Activated B cell treated with CpG ODN at 0.5 μM for 24 hours (primary cell): ENCODE measurements at places on chromosomes 4 and X.
A peak's percentile ranks its signal among the peaks of the same experiment; 100 is the strongest.

GRCh38 chr4:90840828-90841227, 713.6 kb downstream of the CCSER1 start:
- no peak for DNase-seq

GRCh38 chr4:122764071-122764820, 31.7 kb downstream of the BBS12 start:
- DNase-seq, result no peak

GRCh38 chr4:87015416-87015815, 80.6 kb downstream of the AFF1 start:
- no peak for DNase-seq

DNA sequence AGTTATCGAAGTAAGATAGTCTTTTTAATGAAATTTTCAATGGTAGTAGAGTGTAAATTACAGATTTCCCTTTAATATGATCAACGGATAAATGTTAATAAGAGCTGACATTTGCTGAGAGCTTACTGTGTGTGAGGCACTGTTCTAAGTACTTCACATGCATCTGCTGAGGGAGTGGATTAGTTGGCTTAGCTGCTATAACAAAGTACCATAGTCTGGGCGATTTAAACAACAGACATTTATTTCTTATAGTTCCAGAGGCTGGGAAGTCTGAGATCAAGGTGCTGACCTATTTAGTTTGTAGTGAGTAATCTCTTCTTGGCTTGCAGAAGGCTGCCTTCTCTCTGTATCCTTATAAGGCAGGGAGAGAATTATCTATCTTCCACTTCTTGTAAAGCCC, 174.3 kb downstream of the CEP135 start:
- DNase-seq, result no peak

DNA sequence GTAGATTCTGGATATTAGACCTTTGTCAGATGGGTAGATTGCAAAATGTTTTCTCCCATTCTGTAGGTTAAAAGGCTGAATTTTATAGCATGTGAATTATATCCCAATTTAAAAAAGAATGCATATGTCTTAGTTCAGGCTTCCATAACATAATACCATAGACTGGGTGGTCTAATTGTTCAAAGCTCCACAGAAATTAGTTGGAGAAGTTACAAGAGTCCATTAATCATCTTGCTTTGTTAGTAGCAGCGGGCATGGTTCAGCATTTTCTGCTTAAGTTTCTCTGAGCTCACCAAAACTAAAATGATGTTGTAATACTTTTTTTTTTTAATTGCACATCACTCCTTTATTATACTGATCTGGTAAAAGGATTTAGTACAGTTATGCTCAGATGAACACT, 1.8 kb downstream of the PGAM4 start:
- no peak for DNase-seq

GRCh38 chr4:39823191-39823590, 125.3 kb downstream of the UBE2K start:
- DNase-seq, result no peak

DNA sequence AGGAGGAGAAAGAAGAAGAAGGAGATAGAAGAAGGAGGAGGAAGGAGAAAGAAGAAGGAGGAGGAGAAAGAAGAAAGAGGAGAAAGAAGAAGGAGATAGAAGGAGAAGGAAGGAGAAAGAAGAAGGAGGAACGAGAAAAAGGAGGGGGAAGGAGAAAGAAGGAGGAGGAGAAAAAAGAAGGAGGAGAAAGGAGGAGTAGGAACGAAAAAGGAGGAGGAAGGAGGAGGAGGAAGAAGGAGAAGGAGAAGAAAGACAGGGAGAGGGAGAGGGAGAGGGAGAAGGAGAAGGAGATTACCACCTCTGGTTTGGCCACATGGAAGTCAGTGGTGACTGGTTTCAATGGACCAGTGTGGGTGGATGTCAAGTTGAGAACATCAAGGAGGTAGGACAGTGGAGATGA, 50.0 kb upstream of the VEGFD start:
- no peak for DNase-seq

GRCh38 chr4:83821493-83821892, 285.6 kb downstream of the GPAT3 start:
- DNase-seq, result no peak

DNA sequence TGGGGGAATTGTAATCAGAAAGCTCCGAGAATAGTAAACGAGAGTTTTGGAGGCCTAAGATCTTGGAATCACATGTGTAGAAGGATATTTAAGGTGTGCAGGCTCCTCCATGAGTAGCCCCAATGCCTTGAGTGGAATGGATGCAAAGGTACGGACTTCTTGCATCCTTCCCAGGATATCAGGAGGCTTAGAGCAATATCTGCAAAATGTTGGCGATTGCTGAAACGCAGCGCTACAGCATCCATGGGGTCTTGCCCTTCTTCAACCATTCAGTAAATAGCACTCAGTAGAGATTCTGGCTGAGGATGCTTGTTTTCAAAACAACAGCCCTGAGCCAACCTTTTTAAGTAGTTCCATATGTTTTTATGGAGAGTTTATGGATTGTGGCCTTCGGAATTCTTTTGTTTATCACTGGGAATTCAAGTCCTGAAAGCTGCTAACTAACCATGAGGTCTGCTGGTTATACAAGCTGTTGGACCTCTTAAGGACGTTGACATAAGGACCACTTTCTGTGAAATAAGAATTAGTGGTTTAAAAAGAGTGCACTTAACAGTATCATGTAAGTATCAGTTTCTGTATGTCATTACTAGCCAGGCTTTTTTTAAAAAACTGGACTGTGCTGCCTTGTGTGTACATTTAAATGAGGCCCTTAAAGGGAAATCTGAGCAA, 228.8 kb upstream of the PGRMC2 start:
- DNase-seq, result no peak

- no peak for DNase-seq
Observed at GRCh38 chr4:109177096-109177810, 125.2 kb downstream of the COL25A1 start.

- DNase-seq, result no peak
Observed at GRCh38 chr4:12586242-12587006, 897.7 kb downstream of the RAB28 start.

- DNase-seq, result peak; percentile 33
Observed at GRCh38 chr4:139978692-139979091, 175.3 kb downstream of the MAML3 start.

- no peak for DNase-seq
Observed at GRCh38 chrX:55143621-55144020, 54.8 kb downstream of the PAGE2 start.

DNA sequence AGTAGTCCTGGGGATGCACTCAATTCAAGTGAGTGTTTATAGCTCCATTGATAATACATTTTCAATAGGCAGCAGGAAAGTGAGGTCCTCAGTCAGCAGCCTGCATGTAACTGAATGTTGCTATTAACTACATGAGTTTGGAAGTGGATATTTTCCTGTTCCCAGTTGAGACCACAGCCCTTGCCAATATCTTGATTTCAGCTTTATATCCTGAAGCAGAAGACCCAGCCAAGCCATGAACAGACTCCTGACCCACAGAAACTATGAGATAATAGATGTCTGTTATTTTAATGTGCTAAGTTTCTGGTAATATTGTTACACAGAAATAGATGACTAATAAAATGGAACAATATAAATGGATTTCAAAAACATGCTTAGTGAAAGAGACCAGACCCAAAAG, 63.7 kb downstream of the VSIG4 start:
- DNase-seq, result no peak
